ENCODE measurements at places on chromosomes 2 and 18.

GRCh38 chr18:74316257-74317170 is 875 bp downstream of the C18orf63 start:
- DNase-seq, result no peak

DNA sequence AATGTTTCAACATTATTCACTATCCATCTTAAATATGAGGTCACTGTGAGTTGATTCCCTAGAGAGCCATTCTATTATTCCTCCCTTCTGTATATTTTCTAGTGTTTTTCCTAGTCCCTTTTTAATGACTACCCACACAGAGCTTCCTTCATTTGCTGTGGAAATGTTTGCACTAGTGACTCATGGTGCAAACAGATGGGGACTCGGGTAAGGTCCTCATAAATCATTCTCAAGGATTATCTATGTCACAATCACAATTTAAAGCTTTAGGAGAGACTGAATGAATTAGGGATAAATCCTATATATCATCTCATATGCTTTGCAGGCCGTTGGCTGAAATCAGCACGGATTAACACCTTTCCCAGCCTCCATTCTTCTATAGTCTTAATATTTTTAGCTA is 159.6 kb downstream of the DCC start:
- DNase-seq, result no peak

DNA sequence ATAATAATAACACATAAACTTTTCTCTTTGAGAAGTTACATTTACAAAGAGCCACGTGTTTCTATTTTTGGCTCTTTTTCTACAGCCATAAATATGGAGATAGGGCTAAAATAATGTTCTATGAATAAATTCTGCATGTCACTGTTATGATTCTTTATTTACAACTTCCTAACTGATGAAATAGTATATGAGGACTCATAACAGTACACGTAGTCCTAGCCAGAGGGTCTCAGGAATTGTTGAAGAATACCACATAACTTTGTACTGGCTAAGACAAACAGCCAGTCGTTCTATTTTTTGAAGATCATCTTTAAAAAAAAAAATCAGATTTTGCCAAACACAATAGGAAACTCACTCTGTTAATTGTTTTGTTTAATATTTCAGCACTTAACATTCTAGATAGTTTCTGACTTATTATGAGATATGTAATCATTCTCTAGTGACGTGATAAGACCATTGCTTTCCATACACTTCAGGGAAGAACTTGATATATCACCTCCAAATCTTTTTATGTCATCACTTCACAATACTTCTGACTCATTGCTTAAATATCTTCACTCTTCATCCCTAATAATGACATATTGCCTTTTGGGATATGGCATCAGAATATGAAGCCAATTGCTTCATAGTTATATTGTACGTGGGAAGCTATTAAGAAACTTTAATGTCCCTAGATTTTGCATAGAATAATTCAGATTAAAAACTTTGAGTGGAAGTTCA is 256.1 kb downstream of the XIRP2 start:
- DNase-seq, result no peak

DNA sequence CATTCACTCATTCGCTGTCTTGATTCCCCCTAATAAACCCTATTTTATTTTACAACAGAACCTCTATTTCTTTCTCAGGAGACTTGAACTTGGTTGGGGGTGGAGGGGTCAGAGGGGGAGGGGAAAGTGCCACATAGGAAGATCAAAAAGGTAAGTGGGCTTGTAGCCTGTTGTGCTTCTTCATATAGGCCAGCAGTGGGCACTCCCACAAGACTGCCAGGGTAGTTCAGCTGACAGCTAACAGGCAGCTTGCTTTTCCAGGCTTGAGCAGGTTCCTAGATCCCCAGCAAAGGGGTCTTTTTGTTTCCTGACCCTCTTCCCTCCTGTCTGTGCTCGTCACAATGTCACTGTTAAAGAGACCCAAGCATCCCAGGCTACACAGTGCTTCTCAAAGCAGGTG is 829 bp upstream of the KIAA2012 start:
- no peak for DNase-seq

DNA sequence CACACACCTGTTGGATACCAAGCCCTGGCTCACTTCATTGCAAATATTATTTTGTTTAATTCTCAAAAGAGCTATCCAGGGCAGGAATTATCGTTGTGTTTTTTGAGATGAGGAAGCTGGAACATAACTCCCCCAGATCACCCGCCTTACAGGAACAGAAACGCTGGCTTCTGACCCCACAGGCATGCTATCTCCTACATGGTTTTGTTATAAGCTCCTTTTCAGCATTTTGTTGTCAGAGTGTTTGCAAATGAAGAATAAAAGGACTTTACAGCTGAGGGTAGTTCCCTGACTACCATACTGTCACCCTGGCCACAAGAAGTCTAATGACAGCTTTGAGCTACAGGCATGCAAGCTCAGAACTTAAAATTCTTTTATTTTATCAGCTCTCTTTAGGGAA is 62.0 kb upstream of the MRPS9 start:
- no peak for DNase-seq

DNA sequence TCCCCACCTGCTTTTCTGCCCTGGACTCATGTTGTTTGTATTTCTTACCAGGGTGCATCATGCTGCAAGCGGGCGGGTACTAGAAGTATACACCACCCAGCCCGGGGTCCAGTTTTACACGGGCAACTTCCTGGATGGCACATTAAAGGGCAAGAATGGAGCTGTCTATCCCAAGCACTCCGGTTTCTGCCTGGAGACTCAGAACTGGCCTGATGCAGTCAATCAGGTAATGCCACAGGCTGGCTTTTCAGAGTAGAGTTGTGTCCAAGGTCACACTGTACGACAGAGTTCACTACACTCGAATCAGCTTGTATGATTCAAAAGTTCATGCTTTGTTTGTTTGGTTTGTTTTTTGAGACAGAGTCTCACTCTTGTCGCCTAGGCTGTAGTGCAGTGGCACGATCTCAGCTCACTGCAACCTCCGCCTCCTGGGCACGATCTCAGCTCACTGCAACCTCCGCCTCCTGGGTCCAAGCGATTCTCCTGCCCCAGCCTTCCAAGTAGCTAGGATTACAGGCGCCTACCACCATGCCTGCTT is 19.4 kb downstream of the SRSF7 start:
- no peak for DNase-seq

DNA sequence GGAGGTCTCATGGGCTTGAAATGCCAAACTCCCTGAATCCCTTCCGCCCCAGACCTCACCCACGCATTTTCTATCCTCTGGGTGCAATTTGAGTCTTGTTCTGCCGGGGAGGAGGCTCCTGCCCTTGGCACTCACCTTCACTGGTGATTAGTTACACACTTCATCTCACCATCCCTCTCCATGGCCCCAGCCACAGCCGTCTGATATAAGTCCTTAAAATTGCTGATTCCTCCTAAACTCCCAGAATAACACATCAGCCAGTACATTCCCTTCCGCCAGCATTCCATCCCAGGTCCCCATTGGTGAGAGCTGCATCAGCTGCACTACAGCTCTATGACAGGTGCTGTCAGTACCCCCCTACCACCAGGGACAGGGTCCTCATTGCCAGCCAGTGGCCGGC is 3.9 kb downstream of the TIMM21 start:
- no peak for DNase-seq

GRCh38 chr2:218168635-218169462 is 2.1 kb upstream of the CXCR1 start:
- DNase-seq, result peak; percentile 78

GRCh38 chr2:1838426-1838825 is 94.1 kb upstream of the PXDN start:
- DNase-seq, result no peak

DNA sequence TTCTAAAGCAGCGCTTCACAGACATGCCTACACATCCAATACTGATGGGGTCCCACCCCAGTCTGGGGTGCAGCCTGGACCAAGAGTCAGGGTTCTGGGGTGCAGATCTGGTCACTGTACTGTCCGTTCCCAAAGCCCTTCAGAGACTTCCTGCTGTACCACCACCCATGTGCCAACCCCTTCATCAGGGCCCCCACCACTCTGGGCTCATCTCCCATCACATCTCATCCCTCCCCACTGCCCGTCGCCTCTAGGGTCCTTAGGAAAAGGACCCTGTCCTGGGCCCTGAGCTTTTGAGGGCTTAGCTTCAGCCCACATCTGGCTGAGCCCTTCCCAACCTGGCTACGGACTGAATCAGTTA is 37.9 kb upstream of the ID2 start:
- no peak for DNase-seq

GRCh38 chr2:152038441-152038958 is 60.3 kb downstream of the CACNB4 start:
- no peak for DNase-seq

- no peak for DNase-seq
Measured at GRCh38 chr2:196961889-196962288, 35.4 kb upstream of the PGAP1 start.

DNA sequence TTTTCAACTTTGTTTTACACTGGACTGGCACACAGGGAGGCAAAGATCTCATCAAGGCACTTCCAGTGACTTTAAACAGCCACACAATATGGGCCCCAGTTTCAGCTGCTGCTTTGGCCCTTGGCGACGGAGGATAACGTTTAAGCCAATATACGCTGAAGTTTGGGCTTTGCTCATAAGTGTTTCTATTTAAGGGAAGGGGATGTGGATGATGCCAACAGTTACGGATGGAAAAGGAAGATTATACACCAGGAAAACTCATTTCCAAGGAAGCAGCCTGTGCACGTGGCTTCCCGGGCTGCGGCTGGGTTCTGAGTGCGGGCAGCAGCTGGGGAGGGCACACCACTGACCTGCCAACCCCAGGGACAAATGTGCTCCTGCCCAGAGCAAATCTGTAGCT is 151.1 kb downstream of the SH3BP4 start:
- no peak for DNase-seq

DNA sequence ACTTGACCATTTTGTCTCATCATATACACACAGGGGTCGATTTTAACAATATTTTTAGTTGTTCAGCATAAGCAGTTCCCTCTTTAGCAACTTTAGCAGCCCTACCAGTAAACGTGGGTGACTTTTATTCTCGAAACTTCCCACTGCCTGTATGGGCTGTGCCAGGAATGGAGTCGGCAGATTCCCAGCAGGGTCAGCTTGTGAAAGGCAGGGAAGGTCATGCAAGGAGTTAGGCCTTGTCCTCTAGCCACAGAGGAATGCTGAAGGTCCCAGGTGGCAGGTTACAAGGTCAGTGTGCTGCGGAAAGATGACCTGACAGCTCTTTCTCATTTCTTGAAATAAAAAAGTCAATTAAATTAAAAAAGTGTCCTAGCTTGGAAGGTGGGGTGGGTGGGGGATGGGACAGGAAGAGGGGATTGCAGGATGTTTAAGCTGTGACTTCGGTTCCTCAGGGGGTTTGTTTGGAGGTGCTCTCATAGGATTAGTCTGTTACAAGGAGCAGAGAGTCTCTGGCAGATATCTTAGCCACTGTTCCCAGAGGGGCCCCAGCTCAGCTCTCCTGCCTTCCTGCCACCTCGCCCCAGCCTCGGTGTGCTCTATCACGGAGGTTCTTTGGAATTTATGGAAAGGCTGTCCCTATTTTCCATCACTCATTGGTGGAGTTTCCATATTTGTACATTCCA is 21.4 kb downstream of the DRC1 start:
- DNase-seq, result no peak

- no peak for DNase-seq
Measured at GRCh38 chr2:43708178-43708577, 31.9 kb upstream of the C1GALT1C1L start.
